ENCODE measurements at places on chromosomes 16 and 17.

- DNase-seq: no peak
Observed at GRCh38 chr17:60371818-60372510, 20.0 kb downstream of the USP32 start.

DNA sequence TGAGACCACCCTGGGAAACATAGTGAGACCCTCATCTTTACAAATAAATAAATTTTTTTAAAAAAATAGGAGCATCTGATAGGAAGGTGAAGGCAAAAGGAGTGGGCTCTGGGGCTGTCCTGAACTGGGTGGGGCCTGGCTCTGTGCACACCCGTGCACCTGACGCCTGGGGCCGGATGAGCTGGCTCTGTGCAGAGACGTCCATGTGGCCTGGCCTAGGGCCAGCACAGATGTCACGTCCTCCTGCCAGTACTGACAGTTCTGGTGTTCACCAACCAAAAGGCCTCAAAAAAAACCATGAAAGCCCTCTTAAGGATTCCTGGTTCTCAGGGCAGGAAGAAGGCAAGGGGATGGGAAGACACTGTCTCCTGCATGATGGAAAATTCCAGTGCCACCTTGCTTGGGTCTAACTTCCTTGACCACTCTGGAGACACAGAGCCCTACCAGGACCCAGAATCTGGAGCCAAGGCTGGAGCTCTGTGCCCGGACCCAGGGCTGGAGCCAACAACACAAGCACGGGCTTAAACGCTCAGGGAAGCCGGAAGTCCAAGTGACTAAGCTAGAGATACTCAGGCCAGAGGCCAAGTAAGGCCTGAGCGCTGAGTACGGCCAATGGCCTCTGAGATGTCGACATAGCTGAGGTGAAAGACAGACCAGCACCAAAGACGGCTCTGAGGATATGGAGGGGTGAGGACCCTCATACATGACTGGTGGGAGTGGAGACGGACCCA lies 32.9 kb downstream of the COPRS start:
- DNase-seq: no peak

GRCh38 chr17:37092071-37092470 lies 143.3 kb downstream of the AATF start:
- DNase-seq: no peak

DNA sequence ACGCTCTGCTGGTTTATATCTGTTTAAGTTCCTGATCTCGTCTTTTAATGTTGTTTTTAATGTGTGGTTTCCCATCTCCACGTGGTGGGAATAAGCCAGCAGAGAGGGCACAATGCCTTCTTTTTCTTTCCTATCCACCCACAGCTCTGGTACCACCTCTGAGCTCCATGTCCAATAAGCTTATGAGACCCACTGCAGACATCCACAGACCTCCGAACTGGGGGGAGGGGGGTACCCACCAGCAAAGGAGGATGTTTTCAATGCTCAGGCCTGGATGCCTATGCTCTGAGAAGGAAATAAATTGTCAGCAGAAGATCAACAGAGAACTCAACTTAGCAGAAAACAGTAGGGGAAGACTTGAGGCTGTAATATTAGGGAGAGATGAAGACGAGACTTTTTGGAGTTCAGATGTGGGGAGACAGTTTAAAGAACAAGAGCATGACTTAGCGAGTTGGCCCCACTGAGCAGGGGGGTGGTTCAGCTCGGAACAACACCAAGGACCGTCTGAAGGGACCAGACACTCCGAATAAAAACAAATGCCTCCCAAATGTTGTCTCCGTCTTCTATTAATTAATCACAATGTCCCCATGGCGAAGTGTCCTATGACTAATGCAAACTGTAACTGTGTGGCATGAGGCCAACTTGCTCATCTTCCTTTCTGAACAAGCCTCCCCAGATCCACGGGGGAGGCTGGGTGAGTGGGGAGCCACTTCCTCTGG lies 62.7 kb downstream of the GAS7 start:
- DNase-seq: no peak

GRCh38 chr16:5205361-5206040 lies 107.9 kb upstream of the EEF2KMT start:
- no peak for DNase-seq

DNA sequence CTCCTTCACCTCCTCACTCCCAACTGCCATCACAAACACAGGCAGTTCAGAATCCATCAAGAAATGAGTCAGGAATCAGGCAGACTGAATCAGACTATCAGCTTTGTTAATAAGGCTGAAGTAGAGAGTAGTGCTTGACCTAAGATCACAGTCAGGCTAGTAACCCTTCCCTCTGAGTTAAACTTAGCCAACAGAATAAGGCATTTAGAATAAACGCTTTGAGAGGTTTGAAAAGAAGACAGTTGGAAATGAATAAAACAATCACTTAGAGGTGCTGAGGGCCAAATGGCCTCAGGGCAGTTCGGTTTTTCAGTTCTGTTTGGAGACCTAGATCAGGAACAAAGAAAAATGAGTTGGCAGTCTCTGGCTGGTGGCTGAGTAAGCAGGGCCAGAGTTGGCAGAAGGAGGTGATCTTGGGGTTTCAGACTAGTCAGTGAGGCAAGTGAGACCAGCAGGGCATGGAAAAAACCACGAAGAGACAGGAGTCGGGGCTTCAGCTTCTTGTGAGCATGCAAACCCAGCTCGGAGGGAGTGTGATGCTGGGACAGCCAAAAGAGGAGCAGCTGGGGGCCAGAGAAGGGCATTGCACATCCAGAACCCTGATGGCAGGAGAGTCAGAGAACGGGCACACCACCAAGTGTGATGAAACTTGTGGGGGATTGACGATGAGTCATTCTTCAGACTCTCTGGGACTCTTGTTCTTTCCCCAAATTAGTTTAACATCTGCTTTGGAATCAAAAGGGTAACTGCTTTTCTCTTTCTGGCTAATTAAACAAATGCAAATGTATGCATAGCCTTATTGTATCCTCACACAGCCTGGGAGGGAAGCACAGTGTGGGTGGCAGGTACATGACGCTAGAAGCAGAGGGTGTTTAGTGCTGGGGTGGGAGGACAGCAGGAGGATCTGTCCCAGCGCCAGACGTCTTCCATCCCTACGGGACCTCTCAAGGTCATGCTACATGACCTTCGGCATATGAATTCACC lies 54.8 kb downstream of the SPECC1 start:
- DNase-seq: peak; percentile 86

GRCh38 chr17:82236142-82236971 lies 7.5 kb downstream of the SLC16A3 start:
- peak; percentile 18 for DNase-seq

- DNase-seq: no peak
Observed at GRCh38 chr16:48540222-48540900, 69.6 kb downstream of the N4BP1 start.

DNA sequence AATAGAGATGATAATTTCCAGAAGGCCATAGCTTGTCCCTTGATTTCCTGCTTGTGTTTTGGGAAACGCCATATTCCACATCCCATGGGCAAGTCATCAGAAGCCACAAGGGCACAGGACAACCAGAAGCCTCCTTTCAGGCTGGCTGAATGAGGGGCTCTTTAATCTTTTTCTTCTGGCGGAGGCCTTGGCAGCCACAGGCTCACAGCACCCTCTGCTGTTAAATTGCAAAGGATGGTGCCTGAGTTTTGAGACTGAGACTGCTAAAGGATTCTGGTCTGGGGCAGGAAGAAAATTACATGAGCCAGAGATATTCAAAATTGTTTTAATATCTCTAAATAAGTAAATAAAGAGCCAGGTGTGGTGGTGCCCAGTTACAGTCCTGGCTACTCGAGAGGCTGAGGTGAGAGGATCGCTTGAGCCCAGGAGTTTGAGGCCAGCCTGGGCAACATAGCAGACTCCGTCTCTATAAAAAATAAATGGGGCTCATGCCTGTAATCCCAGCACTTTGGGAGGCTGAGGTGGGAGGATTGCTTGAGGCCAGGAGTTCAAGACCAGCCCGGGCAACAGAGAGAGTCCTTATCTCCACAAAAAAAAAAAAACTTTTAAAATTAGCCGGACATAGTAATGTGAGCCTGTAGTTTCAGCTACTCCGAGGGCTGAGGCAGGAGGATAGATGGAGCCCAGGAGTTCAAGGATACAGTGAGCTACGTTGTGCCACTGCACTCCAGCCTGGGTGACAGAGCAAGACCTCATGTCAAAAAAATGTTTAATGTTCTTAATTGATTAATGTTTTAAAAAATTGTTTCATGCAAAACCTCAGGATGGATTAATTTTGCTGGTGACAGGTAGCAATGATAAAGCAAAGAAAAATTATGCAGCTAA lies 26.3 kb downstream of the AARSD1 start:
- no peak for DNase-seq

- no peak for DNase-seq
Observed at GRCh38 chr17:59527931-59528330, 37.5 kb upstream of the DHX40 start.

- no peak for DNase-seq
Observed at GRCh38 chr17:41415411-41415810, 9.0 kb downstream of the KRT37 start.

- no peak for DNase-seq
Observed at GRCh38 chr16:58814348-58814801, 80.3 kb upstream of the GOT2 start.

DNA sequence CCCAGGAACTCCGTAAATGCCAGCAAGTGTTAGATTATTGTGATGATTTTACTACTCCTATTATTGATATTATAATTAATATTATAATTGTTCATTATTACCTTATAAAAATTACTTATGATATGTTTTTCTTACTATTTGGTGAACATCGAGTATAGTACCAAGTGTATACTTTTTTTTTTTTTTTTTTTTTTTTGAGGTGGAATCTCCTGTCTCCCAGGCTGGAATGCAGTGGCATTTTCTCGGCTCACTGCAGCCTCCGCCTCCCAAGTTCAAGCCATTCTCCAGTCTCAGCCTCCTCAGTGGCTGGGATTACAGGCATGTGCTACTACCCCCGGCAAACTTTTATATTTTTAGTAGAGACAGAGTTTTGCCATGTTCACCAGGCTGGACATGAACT lies 347.0 kb downstream of the WWOX start:
- no peak for DNase-seq

DNA sequence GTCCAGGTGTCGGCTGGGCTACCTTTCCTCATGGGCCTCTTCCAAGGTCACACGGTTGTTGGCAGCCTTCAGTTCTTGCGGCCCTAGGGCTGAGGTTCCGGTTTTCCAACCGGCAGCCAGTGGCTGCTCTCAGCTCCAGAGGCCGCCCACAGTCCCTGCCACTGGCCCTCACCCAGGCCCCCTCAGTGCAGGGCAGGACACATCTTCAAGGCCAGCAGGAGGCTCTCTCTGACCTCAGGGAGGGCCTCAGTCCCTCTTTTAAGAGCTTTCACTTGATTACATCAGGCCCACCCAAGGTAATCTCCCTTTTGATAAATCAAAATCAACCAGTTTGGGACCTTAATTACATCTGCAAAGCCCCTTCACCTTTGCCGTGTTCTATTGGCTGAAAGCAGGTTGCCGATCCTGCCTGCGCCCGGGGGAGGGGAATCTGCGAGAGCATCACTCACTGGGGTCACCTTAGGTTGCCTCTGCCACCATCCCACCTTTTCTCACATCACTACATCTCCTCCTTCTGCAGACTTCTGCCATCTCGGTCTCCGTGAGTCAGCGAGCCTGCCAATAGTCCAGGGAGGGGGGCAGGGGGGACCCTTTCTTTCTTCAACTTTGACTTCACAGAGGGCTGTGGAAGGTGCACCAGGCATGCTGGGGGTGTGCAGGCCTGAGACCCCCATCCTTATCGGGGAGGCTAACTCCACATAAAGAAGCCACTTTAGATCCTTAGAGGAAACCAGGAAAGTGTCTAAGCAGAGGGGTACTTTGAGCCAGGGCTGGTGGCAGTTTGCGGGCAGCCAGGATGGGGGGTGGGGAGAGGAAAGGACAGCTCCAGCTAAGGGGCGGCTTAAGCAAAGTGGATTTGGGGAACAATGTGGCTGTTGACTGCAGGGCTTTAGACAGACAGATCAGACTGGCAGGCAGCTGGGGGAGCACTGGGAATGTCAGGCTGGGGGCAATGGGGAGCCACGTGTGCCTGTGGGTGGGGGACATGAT lies 28.8 kb upstream of the NXPH3 start:
- no peak for DNase-seq

- peak; percentile 72 for DNase-seq
Observed at GRCh38 chr17:15260376-15261257, 4.5 kb downstream of the PMP22 start.

GRCh38 chr16:67719778-67720144 lies 645 bp upstream of the GFOD2 start:
- DNase-seq: peak; percentile 39

DNA sequence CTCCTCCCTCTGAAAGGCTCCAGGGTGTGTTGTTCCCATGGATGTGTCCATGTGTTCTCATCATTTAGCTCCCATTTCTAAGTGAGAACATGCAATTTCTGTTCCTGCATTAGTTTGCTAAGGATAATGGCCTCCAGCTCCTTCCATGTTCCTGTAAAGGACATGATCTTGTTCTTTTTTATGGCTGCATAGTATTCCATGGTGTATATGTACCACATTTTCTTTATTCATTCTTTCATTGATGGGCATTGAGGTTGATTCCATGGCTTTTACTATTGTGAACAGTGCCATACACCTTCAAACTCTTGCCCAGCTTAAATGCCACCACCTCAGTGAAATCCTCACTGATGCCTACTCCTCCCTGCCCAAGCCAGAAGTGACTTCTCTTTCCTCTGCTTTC lies 4.5 kb upstream of the ORAI3 start:
- DNase-seq: no peak

DNA sequence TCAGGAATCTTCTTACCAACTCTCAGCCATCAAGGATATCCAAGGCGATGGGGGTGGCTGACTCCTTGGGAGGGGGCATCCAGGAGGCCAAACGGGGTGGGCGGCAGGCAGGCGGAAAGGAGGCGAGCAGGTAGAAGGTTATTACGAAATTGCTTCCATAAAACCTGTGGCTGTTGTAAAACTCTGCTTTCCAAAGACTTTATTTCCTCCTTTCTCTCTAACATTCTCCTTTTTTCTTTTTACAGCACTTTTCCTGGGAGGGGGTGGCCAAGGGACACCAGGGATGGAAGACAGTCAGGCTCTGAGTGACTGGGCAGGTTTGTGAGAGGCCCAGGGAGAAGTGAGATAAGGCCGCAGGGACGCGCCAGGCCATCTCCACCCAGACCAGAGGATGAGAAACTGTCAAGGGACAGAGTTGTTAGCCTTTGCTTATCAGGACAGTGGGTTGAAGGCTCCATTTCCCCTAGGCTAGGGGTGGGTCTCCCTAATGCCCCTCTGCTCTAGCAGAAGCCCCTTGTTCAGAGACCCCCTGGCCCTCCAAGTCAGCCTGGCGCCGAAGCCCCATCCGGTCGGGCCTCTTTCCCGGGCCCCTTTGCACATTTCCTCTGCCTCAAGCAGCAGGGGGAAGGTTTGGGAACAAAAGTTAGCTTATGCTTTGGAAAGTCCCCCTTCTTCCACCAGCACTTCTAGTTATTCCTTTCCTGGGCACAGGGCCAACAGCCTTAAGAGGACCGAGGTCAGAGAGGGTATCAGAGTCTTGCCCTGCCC lies 5.0 kb upstream of the HOXB9 start:
- no peak for DNase-seq

- DNase-seq: no peak
Observed at GRCh38 chr16:6665126-6665525, 667.5 kb upstream of the RBFOX1 start.

All from occipital lobe (tissue), 3 donors.